ENCODE measurements at places on chromosomes 3 and 15.

- no peak for DNase-seq
Measured at GRCh38 chr3:149555927-149556326, 81.4 kb downstream of the TM4SF4 start.

GRCh38 chr15:90840157-90840855 lies 28.1 kb upstream of the FURIN start:
- DNase-seq = no peak

DNA sequence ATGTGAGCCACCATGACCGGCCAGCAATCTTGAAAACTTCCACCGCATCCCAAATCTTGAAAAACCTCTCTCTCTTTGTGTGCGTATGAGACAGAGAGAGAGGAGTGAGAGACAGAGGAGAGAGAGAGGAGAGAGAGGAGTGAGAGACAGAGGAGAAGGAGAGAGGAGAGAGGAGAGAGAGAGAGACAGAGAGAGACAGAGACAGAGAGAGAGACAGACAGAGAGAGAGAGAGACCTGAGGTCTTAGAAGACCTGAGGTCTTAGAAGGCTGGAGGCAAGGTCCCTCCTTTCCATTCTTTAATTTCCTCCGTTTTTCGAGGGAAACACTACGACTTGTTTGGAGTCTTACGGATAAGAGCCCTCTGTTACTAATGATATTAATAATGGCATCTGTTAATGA lies 39.5 kb downstream of the TMEM40 start:
- no peak for DNase-seq

GRCh38 chr3:71307991-71308697 lies 275.4 kb downstream of the FOXP1 start:
- no peak for DNase-seq

GRCh38 chr3:72907731-72908620 lies 20.1 kb downstream of the GXYLT2 start:
- DNase-seq = no peak

DNA sequence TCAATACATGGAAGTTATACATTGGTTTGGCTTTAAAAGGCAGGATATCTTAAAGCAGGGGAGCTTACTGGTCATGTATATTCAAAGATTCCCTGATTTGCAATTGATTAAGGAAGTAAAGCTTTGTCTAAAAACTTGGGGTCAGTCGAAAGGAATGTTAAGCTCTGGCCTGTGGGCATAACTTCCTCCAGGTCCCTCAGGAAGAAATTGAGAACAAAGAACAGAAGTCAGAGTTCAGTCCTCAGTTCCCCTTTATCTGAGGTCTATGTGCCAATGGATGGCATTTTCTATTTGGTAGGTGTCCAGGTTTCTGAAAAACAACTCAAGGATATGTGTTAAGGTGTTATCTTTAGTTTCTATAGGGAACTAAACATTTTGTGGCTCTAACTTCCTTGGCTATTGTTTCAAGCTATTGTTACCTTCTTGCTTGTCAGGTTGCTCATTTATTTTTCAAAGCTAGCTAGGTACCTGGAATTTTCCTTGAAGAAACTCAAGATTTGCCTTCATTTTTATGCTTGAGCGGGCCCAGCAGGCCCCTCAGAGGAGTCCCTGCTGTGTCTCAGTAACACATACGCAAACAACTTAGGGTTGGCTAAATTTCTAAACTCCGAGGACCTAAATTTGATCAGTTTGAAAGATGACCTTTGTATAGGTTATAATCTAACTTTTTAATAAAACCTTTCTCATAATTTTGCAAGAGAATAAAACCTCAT lies 135.0 kb upstream of the UBE2E2 start:
- DNase-seq = no peak

GRCh38 chr3:129025108-129025507 lies 24.0 kb downstream of the EFCC1 start:
- DNase-seq = no peak

DNA sequence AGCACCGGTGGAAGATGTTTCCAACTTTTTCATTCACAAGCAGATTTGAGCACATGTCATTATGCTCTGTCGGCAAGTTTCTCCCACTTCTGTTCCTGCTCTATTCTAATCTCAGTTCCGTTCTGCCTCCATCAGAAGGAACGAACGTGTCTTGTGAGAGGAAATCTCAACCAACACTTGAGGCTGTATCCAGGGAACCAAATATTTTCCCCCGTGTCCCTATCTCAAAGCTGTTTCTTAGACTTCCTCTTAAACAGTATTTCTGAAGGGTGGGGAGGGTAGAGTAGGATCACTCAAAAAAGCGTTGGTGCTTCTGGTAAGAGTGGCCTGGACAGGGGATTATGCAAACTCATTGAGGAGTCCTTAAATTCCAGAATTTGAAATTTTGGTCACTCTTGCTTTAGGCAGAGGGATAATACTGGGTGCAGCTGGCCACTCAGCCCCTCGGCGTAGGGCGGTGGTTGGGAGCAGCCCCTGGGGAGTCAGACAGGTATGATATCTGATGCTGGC lies 54.9 kb downstream of the FRMD4B start:
- DNase-seq = no peak

DNA sequence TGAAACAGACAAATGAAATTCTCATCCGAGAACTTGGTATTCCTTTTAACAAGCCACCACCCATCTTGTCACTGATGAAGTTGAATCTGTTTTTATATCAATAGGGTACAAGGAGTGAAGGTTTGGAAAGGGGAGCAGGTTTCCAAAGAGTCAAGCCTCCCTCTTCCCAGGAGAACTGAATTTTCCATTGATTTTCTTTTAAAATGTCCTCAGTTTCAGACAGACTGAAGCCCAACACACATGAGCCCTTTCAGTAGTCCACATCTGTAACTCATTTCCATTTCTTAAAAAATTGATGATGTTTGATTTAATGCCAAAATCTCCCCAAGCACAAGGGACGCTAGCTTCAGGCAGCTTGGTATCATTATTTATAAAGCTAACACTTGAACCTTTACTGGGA lies 187.7 kb downstream of the FOXB1 start:
- no peak for DNase-seq

DNA sequence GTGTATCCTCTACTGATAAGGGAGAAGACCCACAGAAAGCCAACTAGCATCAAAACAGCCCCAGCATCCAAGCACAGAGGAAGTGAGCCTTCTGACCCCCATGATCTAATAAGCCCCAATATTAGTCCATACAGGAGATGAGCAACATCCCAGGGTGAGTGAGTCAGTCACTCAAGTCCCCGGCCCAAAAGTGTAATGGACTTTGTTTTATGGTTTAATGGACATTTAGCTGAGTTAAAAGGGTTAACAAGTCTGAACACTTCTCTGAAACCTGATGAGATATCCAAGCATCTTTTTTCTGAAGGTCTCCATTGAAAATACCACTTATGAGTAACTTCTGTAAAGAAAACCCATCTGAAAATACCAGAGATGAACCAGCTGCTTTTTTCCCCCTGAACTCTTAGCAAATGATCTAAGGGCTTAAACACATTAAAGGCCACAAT lies 115.6 kb downstream of the GREM1 start:
- no peak for DNase-seq

DNA sequence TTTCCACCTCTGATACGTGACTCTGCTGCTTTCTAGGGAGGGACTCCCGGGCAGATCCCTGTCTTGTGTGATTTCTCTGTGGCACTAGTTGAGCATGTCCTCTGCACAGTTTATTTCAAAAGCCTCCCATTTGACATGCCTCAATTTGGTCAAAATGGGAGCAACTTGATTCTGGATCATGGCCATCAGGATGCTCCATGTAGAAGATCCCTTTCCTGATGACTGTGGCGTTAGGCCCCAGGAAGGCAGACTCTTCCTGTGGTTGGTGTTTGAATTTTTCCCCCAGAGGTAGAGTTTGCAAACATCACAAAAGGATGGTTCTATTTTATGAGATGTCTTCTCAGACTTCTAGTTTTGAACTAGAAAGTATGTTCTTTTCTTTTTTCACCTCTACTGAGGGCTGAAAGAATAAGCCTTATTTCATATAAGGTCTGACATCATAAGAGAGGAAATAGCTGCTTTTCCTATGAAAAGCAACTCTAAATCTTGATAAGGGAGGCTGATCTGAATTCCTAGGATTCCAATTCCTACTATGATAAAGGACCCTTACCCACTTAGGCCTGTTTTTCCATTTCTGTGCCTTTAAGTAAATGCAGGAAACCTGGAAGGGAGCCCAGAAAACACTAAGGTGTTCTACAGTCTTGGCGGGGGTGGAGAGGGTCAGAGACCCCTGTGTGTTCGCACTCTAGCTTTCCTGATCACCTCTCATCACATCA lies 243.8 kb upstream of the CHRM5 start:
- DNase-seq = no peak

- DNase-seq = no peak
Measured at GRCh38 chr3:37937156-37937555, 53.4 kb upstream of the VILL start.

DNA sequence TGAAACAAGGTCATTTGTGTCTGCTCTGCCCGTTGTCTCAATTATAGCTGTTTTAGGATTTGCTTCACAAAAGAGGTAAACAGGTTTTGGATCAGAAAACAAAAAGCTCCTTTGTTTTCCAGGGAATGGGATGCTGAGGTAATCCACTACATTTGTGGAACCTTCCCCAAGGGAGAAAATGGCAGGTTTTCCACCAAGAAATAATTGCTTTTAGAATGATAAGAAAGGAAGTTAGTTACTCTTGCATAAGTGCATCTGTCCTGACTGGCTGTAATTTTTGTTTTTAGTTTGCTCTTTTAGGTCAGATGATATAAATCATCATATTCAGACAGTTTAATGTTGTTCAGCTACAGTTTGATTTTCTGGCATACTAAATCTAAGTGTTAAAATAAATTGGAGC lies 198.5 kb upstream of the COL8A1 start:
- no peak for DNase-seq

- no peak for DNase-seq
Measured at GRCh38 chr3:72439321-72440183, 408.7 kb downstream of the SHQ1 start.

- DNase-seq = no peak
Measured at GRCh38 chr3:108552267-108553159, 36.7 kb downstream of the CIP2A start.

- no peak for DNase-seq
Measured at GRCh38 chr3:62911526-62911925, 36.3 kb upstream of the CADPS start.

- DNase-seq = no peak
Measured at GRCh38 chr3:176740906-176741663, 456.2 kb downstream of the TBL1XR1 start.

DNA sequence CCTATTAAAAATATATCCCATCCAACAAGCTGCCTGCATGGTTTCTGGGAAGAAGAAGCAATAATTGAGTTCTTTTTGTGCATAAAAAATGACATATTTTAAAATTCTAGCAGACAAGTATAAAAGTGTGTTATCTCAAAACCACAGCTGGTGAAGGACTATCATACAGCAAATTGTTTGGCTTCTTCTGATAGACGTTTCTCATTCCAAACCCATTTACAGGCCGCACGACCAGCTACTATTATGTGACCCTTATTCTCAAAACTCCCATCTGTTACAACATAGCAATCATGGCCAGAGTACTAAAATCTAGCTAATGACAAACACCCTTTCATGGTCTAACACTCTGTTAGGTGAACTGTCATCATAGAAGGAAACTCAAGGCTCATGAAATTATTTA lies 21.7 kb downstream of the ETFA start:
- no peak for DNase-seq

DNA sequence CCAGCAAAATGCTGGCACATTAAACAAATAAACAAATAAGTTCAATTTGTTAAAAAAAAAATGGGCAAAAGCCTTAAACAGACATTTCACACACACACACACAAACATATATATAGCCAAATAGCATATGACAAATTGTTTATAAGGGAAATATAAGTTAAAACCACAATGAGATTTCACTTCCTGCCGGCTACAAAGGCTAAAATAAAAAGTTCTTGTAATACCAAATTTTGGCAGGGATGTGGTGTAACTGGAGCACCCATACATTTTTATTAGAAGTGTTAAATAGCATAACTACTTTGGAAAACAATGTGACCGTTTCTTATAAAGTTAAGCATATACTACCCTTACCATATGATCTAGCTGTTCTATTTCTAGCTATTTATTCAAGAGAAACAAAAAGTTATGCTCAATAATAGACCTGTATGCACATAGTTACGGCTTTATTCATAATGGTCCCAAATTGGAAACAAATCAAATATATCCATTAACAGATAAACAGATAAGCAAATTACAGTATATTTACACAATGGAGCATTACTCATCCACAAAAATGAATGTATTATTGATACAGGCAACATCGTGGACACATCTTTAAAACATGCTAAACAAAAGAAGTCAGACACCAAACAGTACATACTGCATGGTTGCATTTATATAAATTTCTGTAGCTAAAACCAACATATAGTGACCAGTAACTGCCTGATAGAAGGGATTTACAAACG lies 93.9 kb downstream of the EOMES start:
- no peak for DNase-seq

- peak; percentile 8 for DNase-seq
Measured at GRCh38 chr3:49339581-49339940, 292 bp downstream of the USP4 start.

GRCh38 chr15:33638453-33638852 lies 327.7 kb downstream of the RYR3 start:
- no peak for DNase-seq

- DNase-seq = no peak
Measured at GRCh38 chr15:38796589-38796988, 232.0 kb upstream of the RASGRP1 start.

GRCh38 chr15:45457220-45457619 lies 65.3 kb downstream of the SLC30A4 start:
- no peak for DNase-seq

GRCh38 chr3:81217101-81217500 lies 544.3 kb downstream of the GBE1 start:
- no peak for DNase-seq

- no peak for DNase-seq
Measured at GRCh38 chr3:64270142-64270865, 45.0 kb upstream of the PRICKLE2 start.

DNA sequence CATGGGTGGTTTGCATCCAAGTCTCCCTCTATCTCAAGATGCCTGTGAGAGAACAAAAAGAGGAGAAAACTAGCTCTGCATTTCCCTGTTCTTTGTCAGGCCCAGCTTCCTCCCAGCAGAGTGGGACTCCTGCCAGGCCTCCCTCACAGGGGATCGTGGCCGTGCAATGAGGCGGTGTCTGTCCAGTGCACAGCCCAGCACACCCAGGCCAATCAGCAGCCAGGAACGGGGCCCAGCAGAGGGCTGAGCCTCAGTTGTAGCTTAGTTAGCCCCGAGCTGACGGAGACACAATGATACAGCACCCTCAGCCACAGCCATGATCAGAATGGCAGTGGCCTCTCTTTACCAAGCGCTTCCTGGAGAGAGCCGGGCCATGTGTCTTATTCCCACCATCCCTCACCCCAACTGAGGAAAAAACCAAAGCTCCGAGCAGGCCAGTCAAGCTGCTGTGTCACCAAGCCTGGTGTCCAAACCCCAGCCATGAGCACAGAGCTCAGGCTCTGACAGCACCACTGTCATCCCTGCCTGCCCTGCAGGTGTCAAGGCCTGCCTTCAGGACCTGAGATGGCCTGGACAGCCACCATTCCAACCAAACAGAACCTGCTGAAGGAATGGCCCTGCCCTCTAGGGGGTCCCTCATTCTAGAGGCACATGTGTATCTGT lies 71.1 kb downstream of the DNAJB8 start:
- DNase-seq = no peak

Measured in activated CD4-positive, alpha-beta T cell treated with anti-CD3 and anti-CD28 coated beads, Interleukin-2, amount 50 U/mL, for 4 hours (primary cell).